ENCODE measurements at places on chromosomes 16 and 17.

DNA sequence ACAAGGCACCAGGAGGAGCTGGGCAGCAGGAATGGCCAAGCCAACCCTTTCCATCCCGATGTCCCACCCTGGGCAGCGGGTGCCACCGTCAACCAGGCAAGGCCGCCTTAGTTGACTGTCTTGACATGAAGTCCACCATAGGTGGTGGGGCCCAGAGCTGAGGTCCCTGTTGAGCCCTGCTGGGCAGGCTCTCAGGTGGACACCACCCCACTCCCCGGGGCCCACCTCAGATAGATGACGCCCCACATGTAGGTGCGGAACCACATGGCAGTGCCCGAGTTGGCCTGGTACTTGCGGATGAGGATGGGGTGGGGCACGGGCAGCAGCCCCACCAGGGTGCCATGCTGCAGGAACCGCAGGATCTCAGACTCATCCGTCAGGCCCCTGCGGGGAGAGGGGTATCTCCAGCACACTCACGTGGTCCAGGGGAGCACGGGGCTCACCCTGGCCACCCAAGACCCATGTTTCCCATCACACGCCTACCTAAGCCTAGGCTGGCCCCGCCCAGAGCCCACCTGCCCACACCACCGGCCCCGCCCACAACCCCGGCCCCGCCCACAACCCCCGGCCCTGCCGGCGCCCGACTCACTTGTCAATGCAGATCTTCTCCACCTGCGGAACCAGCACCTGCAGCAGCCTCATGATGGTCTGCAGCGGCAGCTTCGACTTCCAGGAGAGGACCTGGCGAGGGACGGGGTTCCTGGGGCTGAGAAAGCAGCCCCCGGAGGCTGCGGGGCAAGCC, 16.2 kb downstream of the OTOP3 start:
- no peak for DNase-seq

DNA sequence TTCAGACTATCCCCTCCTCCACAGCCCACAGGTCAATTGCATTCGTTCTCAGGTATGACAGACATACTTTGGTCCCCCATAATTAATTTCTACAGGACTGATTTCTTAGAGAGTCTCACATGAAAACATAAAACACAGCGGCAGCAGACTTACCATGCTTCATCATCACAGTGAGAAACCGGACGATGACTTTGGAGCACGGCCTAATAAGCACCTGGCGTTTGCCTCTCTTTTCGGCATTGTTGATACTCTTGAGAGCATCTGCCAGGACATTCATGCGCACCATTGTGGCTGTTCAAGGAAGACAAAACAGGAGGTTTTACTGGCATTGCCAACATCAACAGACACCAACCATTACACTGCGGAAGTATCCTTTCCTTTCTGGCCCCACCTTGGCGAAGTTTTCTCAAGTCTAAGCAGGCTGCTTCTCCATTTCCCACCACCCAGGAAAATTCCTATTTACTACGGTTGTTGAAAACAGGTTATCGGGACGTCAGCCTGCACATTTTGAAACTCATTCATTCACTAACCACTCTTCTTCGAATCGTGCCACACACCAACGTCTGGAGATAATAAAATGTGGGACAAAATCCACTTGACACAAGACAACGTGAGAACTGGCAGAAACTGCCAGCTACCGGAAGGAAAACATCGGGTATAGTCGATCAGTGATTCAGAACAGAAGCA, 1.2 kb downstream of the RPS15A start:
- DNase-seq: no peak

DNA sequence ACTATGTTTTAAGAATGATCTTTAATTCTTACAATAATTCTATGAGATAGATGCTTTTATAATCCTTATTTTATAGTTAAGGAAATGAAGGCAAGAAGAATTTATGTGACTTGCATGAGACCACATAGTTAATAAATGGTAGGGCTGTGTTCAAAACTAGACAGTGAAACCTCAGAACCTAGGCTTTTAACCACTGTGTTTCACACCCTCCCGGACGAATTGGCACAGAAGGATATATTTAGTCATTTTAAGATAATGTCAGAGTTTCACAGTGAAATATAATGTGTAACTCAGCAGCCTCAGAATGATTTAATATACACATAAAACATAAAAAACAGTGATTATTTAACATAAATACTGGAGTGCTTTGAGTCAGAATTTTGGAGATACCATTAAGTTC, 57.0 kb downstream of the NSRP1 start:
- no peak for DNase-seq

- DNase-seq: no peak
Measured at GRCh38 chr17:6780886-6781285, 4.9 kb downstream of the FBXO39 start.

DNA sequence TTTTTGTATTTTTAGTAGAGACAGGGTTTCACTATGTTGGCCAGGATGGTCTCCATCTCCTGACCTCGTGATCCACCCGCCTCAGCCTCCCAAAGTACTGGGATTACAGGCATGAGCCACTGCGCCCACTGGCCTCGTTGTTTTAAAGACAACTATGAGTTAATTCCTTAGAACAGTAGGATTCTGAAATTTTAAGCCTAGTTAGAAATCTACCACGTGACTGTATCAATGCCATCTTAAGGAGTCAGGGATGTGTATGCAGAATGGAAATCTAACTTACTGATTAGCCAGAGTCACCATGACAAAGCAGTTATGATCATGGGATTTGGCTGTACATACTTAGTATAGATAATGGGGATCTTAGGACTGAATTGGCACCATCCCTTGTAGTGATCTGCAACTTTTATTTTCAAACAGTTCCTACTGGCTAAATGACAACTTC, 2.8 kb downstream of the CEP20 start:
- no peak for DNase-seq

GRCh38 chr16:56481468-56482122, 30.2 kb downstream of the OGFOD1 start:
- no peak for DNase-seq

- DNase-seq: no peak
Measured at GRCh38 chr16:58413359-58413758, 21.1 kb downstream of the GINS3 start.

GRCh38 chr17:37725021-37725595, 19.8 kb downstream of the HNF1B start:
- DNase-seq: no peak

- DNase-seq: no peak
Measured at GRCh38 chr16:17327664-17328335, 143.0 kb downstream of the XYLT1 start.

GRCh38 chr17:71919186-71919585, 201.6 kb upstream of the SOX9 start:
- DNase-seq: no peak

DNA sequence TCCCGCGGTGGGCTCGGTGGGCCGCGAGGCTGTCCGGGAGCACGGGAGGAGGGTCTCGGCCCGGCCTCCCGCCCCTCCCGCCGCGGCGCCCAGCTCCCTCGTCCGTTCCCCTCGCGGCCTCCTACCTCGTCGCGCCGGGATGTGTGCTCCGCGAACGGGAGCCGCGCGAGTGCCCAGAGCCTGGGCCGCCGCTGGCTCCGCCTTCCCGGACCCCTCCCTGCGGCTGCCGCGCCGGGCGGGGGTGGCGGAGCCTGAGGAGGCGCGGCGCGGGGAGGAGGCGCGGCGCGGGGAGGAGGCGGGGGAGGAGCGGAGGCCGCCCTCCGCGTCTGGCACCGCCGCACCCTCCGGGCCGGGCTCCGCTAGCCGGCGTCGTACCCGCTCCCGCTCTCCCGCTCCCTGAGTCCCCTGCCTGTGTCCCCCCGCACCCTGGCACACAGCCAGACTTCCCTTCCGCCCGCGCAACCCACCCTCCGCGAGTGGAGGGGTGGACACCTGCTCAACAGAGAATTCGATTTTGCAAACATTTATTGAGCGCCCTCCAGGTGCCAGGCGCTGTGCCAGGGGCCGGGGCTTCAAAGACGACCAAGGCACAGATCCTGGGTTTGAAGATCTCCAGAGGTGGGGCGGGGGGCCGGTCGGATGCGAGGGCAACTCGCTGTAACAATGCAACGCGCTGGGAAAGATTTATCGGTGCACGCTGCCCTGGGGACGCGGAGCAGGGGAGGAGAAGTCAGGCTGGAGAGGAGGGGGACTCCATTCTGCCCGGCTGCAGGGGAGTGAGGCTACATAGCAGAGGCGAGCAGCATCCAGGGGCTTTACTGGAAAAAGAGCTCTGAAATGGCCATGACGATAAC, at the start of gene MPP3:
Gene MPP3, minus strand, starts transcription at position 171 of the 854 bp plus-strand sequence. CDS start 1,240 bp downstream, outside the sequence.
- peak; percentile 28 for DNase-seq

DNA sequence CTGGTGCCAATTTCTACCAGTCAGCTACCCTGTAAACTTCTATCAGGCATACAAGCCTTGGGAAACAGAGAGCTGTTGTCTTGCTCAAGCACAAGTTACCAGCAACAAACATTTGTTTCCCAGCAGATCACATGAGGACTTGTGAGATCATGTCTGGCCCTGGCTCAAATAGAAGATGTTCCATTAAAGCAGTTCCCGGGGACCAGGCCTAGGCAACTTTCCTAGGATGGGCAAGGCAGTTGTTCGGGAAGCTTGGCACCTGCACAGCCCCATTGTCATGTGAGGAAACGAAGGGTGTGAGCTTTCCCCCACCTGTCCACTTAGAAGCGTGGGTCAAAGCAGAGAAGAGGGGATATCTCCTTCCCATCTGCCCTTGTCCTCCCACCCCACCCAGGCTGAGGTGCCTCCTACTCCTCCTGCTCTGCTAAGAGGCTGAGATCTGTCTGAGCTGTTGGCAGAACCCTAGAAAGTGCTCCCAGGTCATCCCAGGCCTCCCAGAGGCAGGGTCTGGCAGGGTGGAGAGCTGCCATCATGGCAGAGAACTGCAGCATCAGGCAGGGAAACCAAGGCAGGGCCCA, 11.2 kb upstream of the SLC47A2 start:
- no peak for DNase-seq

GRCh38 chr17:59764292-59764741, 56.9 kb downstream of the VMP1 start:
- DNase-seq: no peak

GRCh38 chr16:31094088-31094423, 541 bp downstream of the VKORC1 start:
- DNase-seq: no peak

- DNase-seq: no peak
Measured at GRCh38 chr16:3131755-3132377, 3.0 kb upstream of the ZNF213 start.

DNA sequence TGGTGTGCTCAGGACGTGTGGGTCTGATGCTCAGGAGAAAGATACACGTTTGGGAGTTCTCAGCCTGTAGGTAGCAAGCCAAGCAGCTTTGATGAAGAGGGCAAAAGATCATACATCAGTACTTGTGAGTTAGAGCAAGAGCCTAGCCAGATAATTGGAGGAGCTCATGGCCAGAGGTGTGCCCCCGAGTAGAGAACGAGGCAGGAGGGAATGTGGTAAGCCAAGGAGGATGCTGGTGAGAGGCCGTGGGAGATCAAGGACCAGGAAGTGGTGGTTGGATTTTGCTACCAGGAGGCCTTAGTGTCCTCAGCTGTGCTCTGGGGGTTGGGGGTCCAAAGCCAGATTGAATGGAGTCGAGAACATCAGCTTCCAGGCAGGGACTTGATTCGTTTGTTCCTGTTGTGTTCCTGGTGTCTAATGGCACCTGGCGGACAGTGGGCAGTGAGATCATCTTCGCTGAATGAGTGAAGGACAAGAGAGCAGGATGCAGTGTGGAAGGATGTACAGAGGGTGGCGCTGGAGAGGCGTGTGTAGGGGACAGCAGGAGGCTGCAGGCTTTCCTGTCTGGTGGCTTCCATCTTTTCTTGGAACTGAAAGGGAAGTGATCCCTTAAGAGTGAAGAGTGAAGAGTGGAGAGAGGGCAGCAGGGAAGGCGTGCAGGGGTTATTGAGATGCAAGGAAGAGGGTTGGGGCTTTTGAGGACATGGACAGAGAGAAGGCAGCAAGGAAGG, 11.6 kb downstream of the FBXL19 start:
- peak; percentile 49 for DNase-seq

DNA sequence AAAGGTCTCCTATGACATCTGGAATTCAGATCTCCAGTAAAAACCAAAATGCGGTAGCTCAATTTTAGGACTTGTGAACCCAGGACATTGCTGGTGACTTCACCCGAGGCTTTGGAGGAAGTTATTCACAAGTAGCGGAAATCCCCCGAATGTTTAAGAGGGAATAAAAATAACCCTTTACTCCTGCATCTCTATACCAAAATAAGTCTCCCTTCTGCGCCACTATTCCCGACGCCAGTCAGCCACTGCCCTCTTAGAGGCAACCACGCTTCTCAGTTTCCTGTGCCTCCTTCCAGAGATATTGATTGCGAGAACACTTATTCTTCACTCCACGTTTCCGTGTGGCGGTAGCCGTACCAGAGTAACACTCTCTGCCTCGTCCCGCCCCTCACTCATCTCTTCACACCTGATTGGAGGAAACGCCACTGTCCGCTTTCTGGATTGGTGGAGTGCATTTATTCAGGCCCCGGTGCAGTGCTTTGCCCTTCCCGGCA, 27.4 kb downstream of the EMP2 start:
- DNase-seq: peak; percentile 76

DNA sequence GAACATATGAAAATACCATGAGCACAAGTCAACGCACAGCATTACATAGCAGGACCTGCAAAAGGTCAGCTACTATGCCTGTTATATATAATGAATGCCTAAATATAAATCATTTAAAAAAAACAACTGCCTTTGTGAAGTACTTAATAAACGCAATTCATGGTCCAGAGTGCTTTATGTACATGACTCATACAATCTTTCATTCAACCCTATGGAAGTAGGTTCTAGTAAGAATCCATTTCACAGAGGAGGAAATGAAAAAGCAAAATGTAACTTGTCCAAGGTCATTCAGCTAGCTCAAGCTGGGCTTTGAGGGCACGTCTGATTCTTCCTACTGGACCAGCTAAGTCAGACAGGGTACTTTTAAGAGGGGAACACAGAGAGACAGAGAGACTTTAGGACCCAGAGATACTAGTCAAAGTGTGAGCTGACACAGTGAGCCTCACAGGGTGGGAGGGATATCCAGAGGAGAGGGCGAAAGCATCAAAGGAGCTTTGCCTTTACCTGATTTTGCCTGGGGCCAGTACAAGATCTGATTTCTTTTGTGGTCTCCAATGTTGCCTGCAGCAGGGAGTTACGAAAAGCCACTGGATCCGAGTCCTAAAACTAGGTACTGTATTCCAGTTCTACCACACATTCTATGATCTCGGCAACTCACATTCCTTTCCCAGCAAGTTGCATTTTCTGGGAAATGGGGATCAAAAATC, 83.4 kb upstream of the ZFHX3 start:
- DNase-seq: no peak

GRCh38 chr17:72843591-72843990, 248.9 kb downstream of the SLC39A11 start:
- DNase-seq: no peak

GRCh38 chr16:23145186-23145585, 4.1 kb downstream of the USP31 start:
- no peak for DNase-seq

GRCh38 chr16:69444873-69445517, 20.6 kb downstream of the CYB5B start:
- DNase-seq: no peak

DNA sequence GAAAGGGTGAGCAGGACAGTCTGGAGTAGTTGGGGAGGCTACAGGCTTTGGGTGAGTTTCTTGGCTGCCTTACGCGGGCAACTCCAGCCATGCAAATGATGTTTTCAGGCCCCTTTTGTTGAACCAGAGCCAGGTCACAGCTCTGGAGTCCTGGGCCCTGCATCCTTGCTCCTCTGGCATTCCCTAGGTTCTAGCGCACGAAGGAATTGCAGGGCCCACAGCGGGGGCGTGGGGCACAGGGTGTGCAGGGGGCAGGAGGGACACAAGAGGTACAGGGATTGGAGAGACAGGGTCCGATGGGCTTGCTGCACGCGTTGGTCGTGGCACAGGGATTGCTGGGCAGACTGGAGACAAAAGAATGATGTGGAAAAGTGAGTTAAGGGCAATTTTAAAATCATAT, 3.6 kb downstream of the KRT31 start:
- DNase-seq: no peak
